Ecto neural progenitor cell (in vitro differentiated cells): ENCODE measurements at places on chromosomes 2 and 18.

- DNase-seq: no peak
Measured at GRCh38 chr2:65916177-65916576, 483.8 kb upstream of the SPRED2 start.

DNA sequence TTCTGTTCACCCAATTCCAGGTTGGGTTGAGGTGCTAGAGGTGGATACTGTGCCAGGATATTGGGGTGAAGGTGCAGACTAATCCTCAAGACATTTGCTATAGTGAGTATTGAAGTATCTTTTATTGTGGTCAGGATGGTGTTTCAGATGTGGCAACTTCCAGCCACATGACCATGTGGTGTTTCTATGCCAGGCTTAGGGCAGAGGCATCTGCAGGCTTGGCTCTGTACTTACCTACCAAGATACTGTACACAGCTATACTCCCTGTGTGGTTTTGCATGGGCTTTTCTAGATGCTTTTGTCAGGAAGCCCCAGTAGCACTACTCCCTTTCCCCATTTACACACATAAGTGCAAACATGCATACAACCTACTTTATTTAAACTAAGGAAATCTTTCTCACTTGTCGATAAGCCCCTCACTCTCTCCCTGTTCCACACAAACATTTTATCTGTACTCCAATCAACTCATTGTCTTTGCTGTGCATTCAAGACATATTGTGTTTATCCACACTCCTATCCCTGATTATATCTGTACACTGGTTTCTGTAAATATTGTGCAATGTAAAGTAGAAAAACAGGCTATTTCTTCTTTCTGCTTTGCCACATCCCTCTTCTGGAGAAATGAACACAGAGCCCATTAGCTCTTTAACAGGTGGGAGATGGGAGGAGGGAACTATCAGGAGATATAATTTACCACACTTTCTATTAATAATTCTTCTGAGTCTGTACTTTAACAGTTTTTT lies 12.3 kb downstream of the ARL6IP6 start:
- no peak for DNase-seq

DNA sequence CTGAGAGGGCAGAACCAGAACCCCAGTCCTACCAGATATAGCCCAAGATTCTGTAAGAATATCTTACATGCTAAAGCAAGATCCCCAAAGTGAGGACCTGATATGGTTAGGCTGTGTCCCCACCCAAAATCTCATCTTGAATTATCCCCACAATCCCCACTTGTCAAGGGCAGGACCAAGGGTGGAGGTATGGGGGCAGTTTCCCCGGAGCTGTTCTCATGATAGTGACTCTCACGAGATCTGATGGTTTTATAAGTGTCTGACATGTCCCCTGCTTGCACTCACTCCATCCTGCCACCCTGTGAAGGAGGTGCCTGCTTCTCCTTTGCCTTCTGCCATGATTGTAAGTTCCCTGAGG lies 19.9 kb downstream of the TTC32 start:
- peak; percentile 10 for DNase-seq

- DNase-seq: peak; percentile 68
Measured at GRCh38 chr2:239735131-239735828, 289.9 kb downstream of the NDUFA10 start.

DNA sequence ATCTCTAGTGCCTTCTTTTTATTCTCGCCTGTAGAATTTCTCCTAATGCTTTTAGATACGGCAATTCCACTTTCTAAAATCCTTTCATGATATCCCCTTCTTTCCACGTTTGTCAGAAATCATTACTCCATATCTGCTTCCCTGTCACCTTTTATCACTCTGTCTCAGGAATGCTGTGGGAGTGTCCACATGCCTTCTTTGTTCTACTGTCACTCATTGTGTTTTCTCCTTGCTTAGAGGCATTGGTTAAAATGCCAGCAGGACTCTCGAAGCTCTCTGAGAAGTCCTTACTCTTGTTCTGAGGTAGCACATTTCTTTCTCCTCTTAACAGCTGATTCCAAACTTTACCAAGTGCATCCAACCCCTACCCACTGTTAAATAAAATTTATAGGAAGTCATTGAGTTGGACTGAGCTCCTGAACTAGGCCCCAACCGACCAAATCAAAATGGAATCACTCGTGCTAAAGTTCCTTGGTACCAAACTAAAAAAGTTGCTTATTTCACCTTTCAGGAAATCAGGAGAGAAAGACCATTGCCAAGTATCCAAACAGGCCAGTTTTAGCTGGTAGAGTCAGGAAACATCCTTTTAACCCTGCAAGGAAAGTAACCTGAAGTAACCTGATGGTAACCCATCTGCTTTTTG lies 10.6 kb upstream of the GALNT5 start:
- no peak for DNase-seq

- DNase-seq: no peak
Measured at GRCh38 chr2:88097192-88097591, 29.6 kb downstream of the SMYD1 start.

- no peak for DNase-seq
Measured at GRCh38 chr18:38444971-38445803, 879.6 kb upstream of the CELF4 start.

- no peak for DNase-seq
Measured at GRCh38 chr2:180367815-180368214, 360.7 kb upstream of the CWC22 start.

- DNase-seq: no peak
Measured at GRCh38 chr2:182920631-182921056, 54.2 kb upstream of the FRZB start.
